Activated CD8-positive, alpha-beta memory T cell treated with anti-CD3 and anti-CD28 coated beads for 48 hours (primary cell): ENCODE measurements at places on chromosomes 16 and 17.

DNA sequence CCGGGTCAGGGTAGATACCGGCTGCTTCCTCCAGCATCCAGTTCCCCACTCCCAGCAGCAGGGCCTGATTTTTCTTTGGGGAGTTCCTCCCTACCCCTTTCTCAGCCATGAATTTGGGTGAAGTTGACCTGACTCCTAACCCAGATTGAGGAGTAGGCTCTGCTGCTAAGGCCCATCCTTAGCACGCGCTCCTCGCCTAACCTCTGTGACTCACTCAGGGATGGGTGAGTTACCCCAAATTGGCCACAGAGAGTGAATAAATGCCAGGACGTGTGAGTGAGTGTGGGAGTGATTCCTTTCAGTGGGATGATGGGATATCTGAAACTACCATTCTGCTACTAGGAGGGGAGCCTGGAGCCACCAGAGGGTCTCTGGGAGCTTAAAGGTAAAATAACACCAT is 28.9 kb upstream of the ABCC12 start:
- DNase-seq: no peak

DNA sequence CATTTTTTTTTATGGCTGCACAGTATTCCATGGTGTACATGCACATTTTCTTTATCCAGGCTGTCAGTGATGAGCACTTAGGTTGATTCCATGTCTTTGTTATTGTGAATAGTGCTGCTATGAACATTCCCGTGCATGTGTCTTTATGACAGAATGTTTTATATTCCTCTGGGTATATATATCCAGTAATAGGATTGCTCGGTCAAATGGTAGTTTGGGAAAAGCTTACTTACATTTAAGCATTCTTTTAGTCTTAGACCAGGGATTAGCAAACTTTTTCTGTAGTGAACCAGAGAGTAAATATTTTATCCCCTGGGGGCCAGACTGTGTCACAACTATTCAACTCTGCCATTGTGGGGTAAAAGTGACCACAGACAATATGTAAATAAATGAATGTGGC is 40.2 kb downstream of the MED13 start:
- DNase-seq: no peak

DNA sequence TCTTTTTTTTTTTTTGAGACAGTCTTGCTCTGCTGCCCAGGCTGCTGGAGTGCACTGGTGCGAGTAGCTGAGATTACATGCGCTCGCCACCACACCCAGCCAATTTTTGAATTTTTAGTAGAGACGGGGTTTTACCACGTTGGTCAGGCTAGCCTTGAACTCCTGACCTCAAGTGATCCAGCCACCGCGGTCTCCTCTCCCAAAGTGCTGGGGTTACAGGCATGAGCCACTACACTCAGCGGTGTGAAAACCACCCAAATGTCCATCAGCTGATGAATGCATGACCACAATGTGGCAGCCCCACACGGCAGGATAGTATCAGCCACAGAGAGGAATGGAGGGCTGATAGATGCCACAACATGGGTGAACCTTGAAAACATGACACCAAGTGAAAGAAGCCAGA is 2.1 kb downstream of the P2RX5 start:
- DNase-seq: peak; percentile 57

DNA sequence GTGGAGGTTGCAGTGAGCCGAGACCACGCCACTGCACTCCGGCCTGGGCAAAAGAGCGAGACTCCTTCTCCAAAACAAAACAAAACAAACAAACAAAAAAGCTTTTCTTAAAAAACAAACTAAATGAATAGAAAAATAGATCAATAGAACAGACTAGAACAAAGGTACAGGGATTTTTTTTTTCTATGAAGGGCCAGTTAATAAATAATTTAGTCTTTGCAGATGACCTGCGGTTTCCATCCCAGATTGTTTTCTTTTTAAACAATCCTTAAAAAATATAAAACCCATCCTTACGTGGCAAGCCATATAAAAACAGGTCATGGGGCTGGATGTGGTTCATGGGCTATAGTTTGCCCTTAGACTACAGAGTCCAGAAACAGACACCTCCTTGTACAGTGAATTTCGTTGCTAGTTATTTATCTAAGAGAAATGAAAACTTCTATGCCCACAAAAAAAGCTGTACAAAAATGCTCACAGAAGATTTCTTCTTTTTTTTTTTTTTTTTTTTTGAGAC is 45.4 kb downstream of the CREBBP start:
- no peak for DNase-seq

GRCh38 chr17:42475121-42475520 is 16.4 kb downstream of the ATP6V0A1 start:
- no peak for DNase-seq

DNA sequence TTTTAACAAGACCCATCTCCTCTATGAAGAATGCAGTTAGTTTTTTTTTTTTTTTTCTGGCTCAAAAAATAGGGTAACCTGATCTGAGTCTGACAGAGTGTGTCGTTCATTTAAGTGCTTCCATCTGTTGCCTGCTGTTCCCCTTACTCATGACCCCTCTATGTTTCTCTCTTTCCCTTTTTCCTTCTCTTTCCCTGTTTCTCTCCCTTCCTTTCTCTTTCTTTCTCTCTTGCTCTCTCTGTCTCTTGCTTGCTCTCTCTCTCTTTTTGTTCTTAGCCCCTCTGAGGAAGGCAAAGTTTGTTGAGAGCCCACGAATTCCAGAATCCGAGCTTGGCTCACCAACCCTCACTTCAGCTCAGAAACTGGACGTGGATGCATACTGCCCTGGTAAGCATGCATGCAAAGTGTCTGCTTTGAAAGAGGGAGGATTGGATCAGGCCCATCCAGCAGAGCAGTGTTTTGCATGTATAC is 185.0 kb downstream of the TANC2 start:
- no peak for DNase-seq

DNA sequence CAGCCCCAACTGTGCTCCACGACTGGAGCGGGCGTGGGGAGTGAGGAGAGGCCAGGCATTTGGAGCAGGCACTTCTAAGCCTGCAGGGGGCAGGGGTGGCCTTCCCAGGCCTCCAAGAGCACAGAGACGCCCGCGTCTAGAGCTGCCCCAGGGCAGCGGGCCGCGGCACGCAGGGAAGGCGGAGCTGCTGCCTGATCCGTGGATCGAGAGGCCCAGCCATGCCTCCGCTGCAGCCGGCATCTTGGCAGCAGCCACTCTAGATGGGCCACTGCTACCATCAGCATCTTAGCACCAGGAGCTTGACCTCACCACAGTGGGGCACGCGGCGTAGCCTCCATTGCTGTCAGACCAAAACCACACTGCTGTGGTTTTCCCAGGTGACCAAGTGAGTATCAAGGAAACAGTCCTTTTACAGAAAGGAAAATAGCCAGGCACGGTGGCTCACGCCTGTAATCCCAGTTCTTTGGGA is 20.4 kb upstream of the WDR45B start:
- no peak for DNase-seq

DNA sequence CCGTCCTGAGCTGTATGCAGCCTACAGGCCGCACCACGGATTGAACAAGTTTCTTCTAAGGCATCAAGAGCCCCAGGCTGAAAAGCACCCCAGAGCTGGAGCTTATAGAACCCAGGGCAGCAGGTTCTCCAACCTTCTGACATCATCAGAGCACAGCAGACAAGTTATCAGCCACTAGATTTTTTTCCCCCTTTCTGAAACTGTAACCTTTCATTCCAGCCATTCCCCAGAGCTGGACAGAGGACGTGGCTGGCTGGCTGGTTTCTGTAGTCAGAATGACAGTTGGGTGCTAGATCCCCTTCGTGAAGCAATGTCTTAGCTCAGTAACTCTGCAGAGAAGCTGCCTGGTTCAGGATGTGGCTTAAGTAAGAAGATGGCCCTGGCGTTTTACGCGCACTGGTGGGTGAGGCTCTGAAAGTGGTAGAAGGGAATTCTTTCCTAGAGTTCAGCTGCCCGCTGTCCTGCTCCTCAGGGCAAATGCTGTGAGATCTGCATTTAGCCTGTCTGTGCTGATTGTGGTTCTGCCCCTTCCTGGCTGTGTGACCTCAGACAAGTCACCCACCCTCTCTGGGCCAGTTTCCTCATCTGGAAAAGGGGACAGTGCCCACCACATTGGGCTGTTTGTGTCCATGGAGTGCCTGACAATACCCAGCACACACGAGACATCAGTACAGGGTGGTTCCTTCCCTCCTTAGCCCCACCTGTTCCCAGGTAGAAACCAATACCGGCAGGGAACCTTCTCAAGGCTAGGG is 9.1 kb downstream of the DEXI start:
- DNase-seq: no peak

- DNase-seq: no peak
Measured at GRCh38 chr17:41683441-41684007, 5.2 kb upstream of the EIF1 start.

DNA sequence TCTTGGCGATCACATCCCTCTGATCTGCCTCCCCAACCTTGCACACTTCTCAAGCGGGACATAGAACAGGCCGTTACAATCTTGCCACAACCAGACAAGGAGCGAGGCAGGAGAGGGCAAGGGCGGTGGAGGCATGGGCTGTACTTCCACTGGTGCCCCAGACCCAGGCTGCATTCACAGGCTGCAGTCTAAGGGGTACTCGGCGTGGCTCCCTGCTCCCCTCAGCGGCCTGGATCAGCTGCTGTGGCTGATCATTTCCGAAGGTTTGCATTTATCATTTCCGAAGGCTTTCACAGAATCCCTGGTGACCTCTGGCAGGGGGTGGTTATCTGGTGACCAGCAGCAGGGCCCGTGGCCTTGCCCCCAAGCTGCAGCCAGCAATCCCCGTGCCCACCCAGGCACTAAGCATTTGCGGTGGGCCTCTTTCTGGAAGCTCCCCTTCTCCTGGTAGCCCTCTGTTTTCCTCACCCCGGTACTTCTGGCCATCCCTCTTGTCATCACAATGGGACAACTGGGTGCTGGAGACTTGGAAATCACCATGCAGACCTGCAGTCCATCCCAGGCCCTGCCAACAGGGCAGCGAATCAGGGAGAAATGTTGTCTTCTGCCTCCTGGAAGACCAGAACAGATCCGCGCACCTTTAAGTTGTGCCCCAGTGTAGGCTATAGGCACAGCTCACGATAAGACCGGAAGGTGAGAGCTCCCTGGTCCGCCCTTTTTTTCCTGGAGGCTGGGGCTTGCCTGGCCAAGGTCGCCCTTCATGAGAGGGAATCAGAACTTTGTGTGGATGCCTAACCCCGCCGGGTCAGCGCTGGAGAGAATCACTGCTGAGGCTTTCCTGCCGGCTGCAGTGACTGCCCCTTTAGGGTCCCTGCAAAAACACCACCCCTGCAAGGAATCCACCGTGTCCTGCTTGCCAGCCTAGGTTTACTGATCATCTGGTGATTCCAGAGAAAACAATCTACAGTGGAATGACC is 1739.1 kb downstream of the TP53TG3F start:
- DNase-seq: no peak

DNA sequence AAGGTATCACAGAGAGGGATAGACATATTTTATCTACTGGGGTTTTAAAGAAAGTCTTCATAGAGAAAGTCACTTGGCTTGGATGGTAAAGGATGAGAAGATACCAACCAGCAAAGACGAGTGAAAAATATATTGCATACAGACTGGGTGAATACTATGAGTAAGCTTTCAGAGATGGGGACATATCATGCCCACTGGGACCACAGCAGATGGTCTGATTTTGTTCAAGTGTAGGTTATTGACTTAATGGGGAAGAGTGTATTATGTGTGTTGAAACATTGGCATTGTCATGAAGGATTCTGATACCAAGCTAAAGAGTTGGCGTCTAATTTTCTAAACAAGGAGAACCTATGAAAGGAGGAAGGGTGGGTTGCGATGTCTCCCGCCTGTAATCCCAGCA is 13.8 kb upstream of the MMD start:
- no peak for DNase-seq

DNA sequence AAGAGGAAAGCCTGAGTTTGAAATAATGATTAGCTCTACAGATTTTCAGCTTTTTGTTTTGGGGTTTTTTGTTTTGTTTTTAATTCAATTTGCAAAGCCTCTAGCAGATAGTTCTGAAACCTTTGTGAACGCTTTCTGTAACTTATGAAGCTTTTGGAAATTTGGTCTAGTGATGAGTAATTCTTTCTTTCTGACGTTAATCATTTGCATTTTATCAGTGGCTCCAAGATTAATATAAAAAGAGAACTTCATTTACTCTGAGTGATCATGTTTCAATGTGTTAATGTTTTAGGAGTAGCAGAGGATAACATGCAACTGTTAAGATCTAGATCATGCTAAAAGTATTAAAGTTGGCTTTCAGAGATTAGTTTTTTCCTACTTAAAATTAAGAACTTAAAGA is 160.3 kb upstream of the TBX2 start:
- DNase-seq: no peak

GRCh38 chr17:74864866-74865395 is 5.2 kb upstream of the GRIN2C start:
- DNase-seq: peak; percentile 54

- DNase-seq: no peak
Measured at GRCh38 chr17:6492892-6493674, 48.8 kb downstream of the PIMREG start.

GRCh38 chr17:28996554-28997096 is 9.2 kb downstream of the SEZ6 start:
- no peak for DNase-seq

DNA sequence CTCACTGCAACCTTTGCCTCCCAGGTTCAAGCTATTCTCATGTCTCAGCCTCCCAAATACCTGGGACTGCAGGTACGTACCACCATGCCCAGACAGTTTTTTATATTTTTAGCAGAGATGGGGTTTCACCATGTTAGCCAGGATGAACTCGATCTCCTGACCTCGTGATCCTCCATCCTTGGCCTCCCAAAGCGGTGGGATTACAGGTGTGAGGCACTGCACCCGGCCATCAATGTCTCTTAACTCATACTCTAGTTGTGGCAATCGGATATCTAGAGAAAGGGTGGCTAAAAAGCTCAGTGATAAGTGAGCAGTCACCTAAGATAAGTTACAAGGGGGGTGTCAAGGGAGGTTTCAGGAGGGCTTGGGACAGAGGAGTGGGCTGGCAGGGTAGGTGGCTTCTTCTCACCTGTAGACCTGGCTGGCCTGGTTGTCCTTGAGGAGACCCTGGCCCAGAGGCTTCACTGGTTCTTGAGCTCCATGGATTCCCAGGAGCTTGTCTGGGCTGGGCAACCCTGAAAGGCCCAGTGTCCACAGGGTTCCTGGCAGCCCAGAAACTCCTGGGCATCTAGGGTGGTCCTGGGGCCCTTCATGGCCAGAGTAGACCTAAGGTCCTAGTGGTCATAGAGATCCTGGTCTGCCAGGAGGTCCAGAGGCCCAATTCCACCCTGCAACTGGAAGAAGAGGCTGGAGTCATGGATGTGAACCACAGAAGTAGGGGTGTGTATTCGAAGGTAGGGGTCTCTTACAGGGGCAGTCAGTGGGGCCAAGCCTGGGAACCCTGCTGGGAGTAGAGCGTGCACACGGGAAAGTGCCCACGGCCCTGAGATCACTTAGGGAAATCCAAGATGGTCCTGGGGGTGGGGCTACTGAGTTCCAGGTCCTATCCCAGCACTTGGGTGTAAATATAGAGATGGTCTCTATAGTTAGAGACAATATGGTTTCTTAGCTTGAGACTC is 12.7 kb upstream of the IGFBP4 start:
- DNase-seq: no peak

GRCh38 chr17:10036511-10037061 is 131.5 kb upstream of the RCVRN start:
- DNase-seq: no peak

- no peak for DNase-seq
Measured at GRCh38 chr16:800834-801511, 439 bp upstream of the GNG13 start.
